ENCODE measurements at places on chromosomes 3 and 15.

DNA sequence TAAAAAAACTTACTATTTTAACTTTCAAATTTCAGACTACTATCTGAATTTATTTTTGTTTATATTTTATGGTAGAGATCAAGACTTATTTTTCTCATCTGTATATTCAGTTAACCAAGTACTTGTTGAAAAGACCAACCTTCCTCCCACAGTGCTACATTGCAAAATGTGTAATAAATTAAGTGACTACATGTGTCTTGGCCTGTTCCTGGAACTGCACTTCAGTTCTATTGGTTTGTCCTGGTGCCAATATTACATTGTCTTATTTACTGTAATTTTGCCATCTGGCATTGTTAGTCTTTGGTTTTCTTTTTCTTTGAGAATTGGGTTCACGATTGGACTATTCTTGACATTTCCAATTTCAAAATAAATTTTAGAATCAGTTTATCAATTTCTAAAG is 138.4 kb upstream of the KCNMB2 start:
- DNase-seq: no peak

DNA sequence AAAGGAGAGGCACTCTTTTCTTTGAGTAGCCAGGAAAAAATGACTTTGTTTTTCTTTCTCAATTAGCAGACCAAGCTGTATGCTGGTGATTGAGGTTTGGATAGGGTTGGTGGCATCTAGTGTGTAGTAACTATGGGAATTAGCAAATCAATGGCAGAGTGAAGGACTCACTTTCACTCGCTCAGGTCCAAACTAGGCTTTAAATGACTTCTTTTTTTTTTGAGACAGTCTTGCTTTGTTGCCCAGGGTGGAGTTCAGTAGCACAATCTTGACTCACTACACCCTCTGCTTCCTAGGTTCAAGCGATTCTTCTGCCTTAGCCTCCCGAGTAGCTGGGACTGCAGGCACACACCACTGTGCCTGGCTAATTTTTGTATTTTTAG is 35.9 kb downstream of the PRKCI start:
- no peak for DNase-seq

DNA sequence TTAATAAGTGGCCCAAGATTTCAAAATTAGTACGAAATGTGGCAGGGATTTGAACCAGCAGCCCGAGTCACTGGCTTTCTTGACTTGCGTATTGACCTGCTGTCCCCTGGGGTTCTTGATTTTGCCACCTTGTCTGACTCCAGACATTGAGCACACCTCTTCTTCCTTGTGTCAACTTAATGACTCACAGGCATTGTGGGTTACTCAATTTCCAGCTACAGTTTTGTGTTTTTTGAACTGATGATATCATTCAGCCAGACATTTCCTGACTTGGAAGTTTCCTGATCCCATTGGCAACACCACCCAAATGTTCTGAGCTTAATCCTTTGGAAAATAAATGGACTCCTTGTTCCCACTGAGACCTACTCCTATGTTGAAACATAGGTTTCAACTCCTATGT is 64.2 kb downstream of the MOBP start:
- DNase-seq: no peak

DNA sequence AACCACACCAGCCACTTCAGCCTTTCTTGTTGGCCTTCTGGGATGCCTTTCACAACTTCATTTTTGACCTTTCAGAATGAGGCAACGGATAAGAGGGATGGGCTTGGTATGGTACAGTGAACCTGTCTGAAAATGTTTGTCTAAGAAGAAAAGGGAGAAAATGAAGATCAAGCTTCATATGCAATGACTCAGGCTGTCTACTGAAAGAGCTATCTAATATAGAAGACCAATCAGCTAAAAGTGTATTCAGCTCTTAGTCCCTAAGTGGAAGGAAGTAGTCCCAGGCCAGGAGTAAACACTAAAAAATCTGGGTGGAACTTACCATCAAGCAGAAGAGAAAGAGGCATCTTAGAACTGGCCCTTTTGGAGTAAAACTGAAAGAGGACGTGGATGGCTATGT is 12.2 kb upstream of the UPK1B start:
- DNase-seq: no peak

GRCh38 chr3:8486936-8487335 is 14.7 kb upstream of the LMCD1 start:
- no peak for DNase-seq

GRCh38 chr3:151307583-151308488 is 8.8 kb downstream of the GPR87 start:
- no peak for DNase-seq

DNA sequence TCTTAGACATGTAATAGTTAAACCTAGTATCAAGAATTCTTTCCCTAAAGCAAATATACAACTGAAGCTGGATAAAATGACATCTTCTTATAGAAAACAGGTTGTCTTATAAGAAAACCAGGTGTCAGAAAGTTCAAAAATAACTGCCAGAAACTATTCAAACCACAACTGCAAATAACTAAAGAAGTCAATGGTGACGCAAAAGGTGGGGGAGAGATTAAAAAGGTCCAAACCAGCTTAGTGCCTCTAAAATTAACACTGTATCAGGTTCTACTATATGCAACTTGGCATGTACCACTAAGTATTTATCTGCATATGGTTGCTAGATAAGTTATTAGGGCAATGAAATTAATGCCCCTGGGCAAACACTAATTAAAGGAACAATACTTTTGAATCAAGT is 136.8 kb downstream of the TBL1XR1 start:
- no peak for DNase-seq

GRCh38 chr15:52486003-52486996 is 42.4 kb downstream of the MYO5A start:
- no peak for DNase-seq

GRCh38 chr3:10437995-10438901 is 67.1 kb downstream of the ATP2B2 start:
- no peak for DNase-seq

DNA sequence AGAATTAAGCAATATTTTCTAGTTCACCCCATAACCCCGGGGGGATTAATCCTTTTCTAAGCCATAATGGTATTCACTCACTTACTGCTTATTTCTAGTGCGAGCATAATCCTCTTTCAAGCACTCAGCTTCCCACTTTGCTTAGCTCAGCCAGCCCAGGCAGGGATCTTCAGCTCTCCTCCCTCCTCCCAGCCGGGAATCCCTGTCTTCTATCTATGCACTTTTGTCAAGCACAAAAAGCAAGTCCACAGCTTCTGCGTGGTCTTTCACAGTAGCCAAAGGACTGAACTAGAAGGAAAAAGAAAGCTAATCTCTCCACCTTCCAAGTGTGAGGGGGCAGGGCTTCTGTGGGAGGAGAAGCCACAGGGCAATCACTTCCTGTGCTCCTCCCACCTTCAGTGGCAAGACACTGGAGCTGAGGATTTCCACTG is 62.8 kb downstream of the PEX5L start:
- DNase-seq: no peak

GRCh38 chr15:90351479-90352106 is 491 bp upstream of the ZNF774 start:
- no peak for DNase-seq

- DNase-seq: no peak
Observed at GRCh38 chr3:160874736-160875135, 118.7 kb downstream of the PPM1L start.

DNA sequence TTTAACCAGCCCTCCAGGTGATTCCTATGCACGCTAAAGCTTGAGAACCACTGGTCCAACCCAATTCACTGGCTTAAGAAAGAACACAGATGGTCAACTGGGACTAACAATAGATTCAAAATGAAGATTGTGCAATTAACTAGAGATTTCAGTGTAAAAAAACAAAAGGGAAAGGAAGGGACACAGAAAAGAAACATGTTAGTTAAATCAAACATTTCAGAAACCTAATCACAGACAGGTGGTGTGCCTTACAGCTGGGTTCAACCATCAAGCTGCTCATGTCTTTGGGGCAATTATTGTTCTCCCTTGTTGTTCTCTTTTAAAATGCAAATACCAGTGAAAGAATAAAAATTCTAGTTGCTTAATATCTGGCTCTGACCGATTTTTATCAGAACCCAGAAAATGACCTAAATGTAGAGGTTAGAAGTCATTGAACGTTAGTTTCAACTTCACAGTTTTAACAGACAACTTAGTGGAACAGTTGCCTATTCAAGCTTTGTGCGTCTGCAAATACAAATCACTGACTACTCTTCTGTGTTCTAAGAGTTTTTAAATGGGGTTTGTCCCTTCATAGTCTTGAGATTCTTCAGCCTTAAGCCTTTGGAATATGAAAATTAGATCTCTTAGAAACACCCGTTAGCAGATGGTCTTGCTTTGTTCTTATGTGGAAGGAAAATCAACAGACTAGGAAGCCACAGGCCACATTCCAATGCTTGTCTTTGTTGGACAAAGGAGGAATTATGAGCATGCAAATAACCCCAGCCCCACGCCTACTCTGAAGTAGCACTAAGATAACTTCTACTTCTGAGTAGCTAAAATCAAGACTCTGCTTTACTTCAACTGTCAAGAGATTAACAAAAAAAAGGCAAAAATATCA is 223.4 kb downstream of the ATP8B4 start:
- DNase-seq: no peak

DNA sequence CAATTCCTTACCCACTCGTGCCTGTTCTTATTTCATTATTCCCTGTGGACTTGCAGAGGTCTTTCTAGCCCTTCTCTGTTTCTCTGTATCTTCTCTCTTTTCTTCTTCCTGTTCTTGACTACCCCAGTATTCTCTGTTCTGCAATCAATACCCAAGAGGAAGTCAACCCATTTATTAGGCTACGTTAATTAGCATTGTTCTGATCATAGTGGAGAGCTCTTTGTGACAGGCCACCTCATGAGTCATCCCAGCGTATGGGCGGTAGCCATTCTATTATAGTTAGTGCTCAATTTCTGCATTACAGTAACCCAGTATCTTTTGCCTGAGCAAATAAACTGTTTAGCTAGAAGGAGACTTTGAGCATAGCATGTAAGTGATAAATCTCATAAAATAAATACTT is 259.5 kb upstream of the GRM7 start:
- no peak for DNase-seq

DNA sequence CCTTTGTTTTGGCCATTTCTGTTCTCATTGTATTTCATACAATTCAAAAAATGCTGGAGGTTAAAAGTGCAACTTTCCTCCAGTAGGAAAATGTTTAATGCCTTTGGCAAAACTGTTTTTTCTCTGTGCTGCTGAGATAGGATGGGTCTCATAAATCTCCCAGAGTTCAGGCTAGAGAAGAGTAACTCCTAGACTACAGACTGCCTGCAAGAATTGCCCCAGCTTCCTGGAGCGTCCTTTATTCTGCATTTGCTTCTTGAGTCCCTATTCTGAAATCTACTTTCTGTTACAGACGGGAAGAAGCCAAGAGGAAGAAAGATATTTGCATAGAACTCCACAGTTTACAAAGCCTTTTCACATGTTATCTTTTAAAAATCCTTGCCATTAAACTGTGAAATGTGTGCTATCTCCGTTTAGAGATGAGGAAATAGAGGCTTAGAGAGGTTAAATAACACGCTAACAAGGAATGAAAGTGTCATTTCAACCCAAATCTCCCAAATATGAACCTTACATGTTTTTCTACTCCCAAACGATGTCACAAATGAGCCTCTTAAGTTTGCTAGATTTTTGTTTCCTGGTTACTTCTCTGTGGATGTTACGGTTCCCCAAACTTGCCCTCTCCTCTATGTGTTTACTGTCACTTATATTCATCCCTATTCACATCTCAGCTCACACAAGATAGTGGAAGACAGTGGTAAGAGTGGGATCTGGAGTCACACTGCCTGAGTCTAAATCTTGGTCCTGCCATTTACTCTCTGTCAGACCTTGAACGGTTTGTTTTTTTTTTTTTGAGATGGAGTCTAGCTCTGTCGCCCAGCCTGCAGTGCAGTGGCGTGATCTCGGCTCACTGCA is 17.4 kb downstream of the NANOGP8 start:
- no peak for DNase-seq

GRCh38 chr15:68601206-68602197 is 22.7 kb downstream of the CORO2B start:
- DNase-seq: no peak

- DNase-seq: peak; percentile 79
Observed at GRCh38 chr15:75202251-75203016, 752 bp downstream of the C15orf39 start.

DNA sequence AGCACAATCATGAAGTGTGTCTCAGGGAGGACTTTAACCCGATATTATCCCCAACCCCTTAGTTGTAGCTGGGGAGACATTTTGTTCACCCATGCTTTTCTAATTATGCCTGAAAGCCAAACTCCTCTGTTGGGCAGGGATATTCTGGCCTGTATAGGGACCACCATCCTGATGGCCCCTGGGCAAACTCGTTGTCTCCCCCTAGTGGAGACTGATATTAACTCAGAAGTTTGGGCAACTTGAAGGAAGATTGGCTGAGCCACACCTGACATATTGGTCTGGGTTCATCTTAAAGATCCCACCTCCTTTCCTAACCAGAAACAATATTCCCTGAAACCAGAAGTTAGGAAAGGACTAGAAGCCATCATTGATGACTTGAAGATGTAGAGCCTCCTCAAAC is 42.3 kb downstream of the TM4SF18 start:
- DNase-seq: no peak

DNA sequence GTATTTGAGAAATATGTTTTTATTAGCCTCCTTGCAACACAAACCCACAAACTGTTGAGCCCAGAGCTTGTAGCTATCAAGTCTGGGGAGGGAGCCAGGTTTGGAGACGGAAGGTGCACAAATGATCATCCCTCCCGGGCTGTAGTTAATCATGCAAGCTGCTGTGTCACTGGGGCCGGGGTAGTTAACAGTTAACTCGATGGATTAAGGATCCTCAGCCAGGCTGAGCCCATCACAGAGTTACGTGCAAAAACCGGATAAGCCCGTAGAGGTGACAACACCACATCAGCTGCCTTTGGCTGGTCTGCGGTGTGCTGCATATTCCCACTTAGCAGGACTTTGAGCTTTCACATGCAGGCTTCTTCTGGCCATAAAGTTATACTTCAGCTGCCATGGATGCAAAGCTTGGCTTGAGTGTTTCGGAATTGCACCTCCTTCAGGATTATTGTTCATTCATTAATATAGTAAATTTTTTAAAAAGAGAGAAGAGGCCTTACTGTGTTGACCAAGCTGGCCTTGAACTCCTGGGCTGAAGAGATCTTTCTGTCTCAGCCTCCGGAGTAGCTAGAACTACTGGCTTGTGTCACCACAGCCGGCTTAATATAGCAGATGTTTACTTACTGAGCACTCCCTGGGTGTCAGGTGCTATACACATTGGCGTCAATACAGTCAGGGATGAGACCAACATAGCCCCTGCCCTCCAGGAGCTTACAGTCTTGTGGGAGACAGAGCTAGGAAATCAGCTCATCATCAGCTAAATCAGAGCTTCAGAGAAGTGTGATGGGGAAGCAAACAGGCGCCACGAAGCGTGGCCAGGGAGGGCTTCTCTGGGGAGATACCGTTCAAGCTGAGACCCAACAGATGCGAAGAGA is 226.8 kb upstream of the BHLHE40 start:
- no peak for DNase-seq
